ENCODE measurements at places on chromosomes 1 and 21.

GRCh38 chr1:84619383-84620102 is 45.3 kb upstream of the CTBS start:
- no peak for DNase-seq

DNA sequence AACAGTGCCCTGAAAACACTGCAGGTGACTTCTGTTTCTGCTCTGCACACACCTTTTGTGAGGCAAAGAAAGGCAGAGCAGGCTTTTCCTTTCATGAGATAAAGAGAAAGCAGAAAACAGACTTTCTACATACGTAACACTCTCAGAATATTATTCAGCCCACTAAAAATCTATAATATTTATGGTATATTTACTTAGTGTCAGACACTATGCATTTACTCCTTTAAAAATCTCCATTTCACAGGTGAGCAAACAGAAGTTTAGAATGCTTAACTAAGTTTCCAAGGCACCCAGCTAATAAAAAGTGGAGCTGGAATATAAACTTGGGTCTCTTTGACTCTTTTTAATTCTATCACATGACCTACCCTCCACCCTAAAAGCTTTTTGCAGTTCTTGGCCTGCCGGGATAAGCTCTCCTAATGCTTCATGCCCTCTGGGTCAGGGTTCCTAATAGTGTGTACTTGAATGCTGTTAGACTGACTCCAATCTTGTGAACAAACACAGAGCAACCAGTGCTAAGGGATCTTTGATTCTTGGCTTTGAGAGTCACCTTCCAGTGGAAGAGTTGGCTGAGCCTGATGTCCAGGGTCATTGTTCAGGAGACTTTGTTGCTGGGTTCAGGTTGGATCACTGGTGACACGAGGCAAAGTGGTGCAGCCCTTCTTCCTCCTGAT is 27.2 kb downstream of the PROK1 start:
- no peak for DNase-seq

DNA sequence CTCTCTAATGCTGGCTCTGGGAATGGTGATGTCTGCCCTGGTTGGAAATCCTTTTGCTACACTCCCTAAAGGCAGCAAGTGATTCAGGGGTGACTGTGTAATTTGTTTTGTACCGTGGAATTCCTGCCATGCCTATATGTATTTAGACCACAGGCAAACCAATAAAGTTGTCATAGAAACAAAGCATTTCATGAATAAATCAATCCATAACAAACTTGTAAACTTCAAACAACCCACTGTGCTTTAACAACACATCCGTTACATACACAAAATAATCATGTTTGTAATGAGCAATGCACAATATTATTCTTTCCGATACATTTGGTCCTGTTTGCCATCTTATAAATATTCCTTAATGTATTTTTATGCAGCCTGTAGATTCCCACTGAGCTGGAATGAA is 330.3 kb upstream of the SNX7 start:
- no peak for DNase-seq

- DNase-seq, result no peak
Observed at GRCh38 chr1:6222636-6223035, 13.1 kb downstream of the ICMT start.

Data from NCI-H1048 (cell line).